ENCODE measurements at places on chromosomes 2 and 18.

- DNase-seq = no peak
These were observed 108.7 kb downstream of the TRIM43 start for GRCh38 chr2:95700519-95700918.

DNA sequence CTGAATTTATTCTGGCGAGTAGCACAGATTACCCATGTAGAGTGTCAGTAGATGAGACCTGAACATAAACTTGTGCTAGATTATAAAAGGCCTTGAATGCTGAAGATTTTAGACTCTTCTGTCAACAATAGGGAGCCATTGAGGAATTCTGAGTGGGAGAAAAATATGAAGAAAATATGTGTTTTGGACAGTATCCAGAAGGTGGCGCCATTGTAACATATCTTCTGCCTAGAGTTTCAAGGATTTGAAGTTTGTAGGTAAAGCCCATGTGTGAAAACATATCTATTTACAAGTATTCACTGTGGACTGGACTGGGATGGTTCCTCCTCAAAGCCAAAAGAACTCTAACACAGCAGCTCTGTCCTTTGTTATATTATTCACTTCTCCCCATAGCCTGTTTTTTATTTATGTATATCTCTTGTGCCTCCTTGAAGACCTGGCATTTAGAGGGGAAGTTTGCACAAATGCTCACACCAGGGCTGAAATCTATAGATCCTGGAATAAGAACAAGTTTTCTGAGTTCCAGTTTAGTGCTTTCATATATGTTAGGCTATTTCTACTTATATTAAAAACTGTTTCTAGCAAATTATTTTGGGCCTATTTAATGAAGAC lies 124.9 kb downstream of the RDH14 start:
- no peak for DNase-seq

- DNase-seq = no peak
These were observed 140.7 kb downstream of the RNF144A start for GRCh38 chr2:7057865-7058400.

- DNase-seq = no peak
These were observed 47.5 kb upstream of the ASB1 start for GRCh38 chr2:238379096-238379810.

DNA sequence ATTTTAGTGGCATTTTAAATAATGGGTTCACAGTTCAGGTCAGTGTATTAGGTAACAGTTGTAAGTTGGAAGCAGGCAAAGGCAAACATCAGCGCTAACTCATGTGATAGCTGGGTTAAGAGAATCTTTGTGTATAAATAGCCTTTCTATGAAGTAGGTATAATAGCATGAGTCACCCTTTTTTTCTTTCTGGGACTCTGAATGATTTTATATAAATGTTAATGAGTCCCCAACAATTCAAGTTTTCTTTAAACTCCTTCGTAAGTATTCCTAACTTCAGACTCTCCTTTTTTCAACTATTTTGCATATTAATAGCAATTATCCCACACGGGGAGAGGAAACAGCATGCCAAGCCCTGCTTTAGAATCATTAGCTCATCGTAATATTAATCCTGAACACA lies 384.3 kb downstream of the PIK3C3 start:
- DNase-seq = no peak

DNA sequence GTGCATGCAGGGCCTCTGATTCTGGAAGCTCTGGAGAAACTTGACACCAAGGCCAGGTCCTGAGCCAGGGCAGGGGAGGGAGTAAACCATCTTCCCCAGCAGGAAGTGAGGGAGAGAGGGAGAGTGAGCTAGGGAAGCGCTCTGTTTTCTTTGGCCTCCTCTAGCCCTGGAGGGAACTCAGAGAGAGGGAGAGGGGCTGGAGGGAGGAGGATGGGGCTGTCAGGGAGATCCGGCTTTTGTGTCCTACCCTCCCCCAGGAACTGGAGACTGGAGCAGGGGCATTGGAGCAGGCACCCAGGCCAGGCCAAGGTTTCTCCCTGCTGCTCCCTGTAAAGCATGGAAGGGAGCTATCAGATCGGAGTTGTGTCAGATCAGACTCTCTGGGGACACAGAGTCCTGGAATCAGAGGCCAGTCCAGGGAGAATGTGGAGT lies 22.7 kb upstream of the PKDCC start:
- no peak for DNase-seq

GRCh38 chr2:227406177-227407031 lies 18.7 kb upstream of the SCYGR1 start:
- peak; percentile 53 for DNase-seq

- DNase-seq = no peak
These were observed 78.5 kb upstream of the PTPRM start for GRCh38 chr18:7488571-7488970.
